ENCODE measurements at places on chromosomes 7 and 10.

DNA sequence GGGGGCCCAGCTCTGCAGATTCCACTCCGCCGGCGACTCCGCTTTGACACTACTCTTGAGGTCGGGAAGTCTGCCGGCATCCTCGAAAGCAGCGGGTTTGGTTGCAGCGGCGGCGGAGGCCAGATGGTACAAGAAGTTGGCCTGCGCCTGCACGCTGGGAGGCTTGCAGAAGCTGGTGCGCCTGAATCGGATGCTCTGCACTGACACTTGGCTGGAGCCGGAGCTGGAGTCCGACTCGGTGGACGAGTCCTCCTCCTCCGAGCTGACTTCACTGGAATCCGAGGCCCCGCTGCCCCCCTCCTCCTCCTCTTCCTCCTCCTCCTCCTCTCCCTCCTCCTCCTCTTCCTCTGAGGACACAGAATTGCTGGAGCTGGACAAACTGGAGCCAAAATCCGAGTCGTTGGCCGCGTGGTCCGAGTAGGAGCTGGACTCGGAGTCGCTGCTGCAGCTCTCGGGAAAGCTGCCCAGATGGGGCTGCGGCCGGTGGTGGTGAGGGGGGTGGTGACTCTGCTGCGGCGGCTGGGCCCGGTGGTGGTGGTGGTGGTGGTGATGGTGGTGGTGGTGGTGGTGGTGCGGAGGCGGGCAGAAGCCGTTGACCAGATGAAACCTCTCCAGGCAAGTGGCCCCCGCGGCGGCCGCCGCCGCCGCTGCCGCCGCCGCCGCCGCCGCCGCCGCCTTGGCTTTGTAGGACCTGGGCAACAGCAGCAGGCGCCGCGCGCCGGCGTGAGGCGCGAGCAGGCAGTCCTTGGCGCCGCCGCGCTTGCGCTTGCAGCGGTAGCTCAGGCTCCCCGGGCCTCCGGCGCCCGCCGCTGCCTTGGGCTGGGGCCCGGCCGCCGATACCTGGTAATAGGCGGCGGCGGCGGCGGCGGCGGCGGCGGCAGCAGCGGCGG, 9.0 kb downstream of the SKIDA1 start:
- peak; percentile 79 for DNase-seq

- no peak for DNase-seq
Observed at GRCh38 chr7:12199363-12199762, 11.7 kb upstream of the TMEM106B start.

DNA sequence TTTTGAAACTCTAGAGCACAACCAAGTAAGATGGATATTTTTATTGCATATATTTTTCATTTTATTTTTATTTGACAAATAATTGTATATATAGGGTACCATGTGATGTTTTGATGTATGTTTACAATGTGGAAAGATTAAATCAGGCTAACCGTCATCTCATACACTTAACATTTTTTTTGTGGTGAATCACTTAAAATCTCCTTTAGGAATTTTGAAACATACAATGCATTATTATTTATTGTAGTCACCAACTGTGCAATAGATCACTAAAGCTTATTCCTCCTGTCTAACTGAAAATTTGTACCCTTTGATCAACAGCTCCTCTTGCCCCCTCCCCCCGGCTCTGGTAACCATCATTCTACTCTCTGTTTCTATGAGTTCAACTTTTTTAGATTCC, 77.2 kb downstream of the DNAH11 start:
- DNase-seq: no peak

DNA sequence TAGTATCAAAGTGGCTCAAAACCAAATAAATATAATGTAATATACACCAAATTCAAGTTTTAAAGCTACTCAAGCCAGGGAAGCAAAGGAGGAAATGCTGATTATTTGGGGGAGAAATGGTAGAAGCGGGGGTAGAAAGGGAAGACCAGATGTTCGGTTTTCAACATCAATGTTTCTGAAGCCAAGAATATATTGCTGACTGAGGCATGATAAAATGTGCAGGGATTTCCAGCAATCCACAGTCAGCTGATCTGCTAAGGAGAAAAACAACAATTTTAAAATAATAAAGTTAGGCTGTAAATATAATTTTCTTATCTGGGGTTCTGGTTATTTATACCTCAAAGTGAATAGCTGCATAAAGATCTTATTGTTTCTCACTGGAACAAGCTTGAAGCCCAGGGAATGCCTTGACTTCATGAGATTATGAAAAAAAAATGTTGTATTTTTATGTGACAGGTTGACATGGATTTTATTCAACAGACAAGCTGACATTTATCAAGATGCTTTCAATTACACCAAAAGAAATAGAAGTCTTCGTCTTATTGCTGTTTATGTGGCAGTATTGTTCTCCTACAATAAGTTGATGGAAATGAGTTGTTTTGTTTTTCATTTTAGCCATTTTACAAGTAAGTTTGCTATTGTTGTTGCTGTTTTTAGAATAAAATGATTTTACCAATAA, 28.6 kb upstream of the BMPER start:
- no peak for DNase-seq

DNA sequence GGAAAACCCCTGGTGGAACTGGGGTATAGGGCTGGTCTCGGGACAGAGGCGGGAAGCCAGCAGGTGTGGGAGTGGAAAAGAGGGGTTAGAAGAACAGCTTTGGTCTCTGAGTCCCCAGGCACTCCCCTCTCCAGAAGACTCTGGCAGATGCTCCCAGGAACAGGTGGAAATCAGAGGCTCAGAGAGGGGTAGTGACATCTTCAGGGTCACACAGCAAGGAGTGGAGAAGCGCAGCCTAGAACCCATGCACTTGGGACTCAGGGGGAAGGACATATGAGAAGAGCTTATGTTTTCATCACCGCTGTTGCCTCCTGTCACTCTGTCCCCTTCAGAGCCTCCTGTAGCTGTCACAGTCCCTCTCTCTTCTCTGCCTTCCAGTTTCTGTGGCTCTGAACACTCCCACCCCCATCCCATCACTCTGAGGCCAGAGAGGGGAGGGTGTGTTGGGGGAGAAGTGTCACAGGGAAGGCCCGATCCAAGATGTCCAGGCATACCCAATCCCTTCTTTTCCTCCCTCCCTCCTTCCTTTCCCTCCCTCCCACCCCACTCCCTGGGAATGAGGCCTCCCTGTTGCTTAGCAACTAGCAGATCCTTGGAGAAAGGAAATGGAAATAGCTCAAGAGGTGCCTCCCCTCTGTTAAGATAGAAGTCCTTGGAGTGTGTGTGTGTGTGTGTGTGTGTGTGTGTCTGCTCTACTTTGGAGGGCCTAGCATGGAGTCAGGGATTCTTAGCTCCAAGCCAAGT, 32.0 kb downstream of the SRRM3 start:
- no peak for DNase-seq

- no peak for DNase-seq
Observed at GRCh38 chr10:13066527-13066926, 33.4 kb upstream of the OPTN start.

DNA sequence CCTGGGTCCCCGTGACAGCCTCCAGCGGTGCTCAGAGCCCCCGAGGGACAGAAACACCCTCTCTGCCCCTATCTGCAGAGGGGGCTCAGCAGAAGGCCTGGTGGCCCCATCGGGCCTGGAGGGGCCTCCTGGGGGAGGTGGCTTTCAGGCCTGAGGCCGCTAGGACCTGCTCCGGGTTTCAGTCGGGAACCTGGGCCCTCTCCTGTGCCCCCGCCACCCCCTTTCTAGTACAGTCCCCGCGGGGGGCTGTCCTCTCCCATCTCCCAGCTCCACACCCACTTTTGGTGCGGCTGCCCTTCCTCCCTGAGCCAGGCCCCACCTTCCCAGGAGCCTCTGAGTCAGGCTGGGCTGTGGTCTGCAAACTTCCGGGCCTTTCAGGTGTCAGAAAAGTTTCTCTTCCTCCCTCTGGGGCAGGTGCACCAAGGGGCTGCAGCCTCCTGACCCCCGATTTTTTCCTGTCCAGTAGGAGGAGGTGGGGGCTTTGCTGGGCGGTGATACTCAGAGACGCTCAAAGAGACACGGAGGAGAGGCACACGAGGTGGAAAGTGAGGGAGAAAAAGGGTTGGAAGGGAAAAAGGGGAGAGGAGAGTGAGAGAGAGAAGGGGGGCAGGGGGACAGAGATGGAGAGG, 692 bp downstream of the CARD11 start:
- no peak for DNase-seq

GRCh38 chr7:116957874-116958273, 4.6 kb downstream of the ST7 start:
- no peak for DNase-seq

DNA sequence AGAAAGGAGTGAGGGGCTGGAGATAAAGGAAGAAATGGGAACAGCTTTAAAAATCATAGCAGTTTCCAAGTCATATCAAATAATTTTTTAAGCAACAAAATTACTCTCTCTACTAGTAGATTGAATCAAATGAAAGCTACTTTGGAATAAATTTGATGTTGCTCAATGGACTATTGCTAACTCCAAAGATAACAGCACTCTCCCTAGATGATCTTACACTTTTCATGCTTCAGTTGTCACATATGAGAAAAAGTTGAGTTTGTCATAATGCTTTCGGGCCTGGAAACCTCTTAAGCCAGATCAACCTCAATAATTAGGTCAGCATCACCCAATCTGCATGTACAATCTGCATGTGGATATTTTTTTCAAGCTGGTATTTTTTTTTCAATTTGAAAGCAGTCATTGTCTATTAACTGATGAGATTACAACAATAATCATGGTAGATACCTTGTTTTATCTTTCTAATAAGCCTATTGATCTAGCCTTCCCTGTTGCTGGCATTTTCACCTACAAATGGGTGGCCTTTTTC, 31.3 kb downstream of the LIPJ start:
- no peak for DNase-seq

- no peak for DNase-seq
Observed at GRCh38 chr10:103847909-103848468, 7.4 kb downstream of the SH3PXD2A start.

- no peak for DNase-seq
Observed at GRCh38 chr7:88307412-88307811, 718 bp upstream of the STEAP4 start.

DNA sequence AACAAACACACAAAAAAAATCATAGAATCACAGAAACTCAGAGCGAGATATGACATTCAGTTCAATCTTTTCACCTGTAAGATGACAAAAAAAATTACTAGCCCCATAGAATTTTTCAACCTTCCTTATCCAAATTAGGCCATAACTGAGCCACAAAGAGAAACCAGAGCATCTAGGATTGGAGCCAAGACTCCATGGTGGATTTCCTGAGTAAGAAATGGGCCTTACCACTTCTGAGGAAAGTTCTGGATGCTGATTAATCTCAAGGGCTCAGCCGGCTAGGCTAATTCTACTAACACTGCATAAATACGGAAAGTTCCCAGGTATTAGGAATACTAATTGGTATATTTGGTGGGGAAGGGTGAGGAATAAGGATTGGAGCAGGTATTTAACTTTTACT, 16.8 kb downstream of the LIPM start:
- no peak for DNase-seq

- no peak for DNase-seq
Observed at GRCh38 chr10:3067859-3068179, 471 bp downstream of the PFKP start.

GRCh38 chr10:35690534-35690933, 48.4 kb upstream of the FZD8 start:
- DNase-seq: no peak

DNA sequence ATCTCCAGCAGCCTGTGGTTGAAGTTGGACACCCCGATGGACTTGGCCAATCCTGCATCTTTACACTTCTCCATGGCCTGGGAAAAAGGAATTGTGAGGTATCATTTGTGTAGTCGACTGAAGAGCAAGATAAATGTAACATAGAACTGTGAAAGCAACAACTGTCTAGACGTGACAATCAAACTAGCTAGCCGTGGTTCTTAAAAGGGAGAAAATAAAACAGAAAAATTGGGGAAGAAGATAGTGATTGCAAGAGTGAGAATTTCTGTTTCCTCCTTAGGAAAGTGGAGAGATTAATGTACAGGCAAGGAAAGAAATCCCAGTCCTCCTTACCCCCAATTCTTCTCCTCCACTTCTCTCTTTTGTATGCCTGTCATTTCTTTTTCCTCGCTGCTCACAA, 5.0 kb downstream of the AKR1C2 start:
- DNase-seq: no peak

GRCh38 chr7:77855371-77856083, 57.0 kb downstream of the PHTF2 start:
- DNase-seq: no peak

DNA sequence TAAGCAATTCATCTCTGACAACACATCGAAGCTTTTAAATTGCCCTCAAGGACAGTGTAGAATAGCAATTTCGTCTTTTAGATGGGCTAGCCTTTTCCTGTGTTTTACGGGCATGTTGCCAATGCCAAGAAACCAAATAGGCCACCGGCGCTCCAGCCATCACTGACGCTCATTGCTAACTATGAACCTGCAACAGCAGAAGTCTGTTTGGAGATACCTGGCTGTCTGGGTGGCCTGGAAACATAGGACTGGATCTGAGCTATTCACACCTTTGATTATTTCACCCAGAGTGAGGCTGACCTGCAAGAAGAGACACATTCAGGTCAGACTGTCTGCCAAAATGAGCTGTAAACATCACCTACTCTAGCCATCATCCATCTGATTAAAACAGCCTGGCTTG, 12.0 kb downstream of the KPNA7 start:
- no peak for DNase-seq

DNA sequence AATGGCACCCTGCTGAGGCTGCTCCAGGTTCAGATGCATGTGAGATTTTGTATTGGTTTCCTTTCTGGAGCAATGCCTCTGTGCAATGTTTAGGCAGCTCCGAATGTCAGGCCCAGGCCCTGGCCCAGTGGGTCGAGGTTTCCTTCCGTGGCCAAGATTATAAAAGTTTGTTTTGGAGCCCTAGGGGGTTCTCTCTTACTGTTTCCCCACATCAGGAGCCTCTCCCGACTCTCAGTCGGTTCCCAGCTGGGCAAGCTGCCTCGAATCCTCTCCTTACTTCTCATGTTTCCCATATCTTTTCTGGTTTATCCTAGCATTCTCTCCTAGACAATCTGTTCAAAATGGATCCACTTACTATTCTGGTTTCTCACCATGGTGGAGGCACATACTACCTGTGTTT, 11.0 kb downstream of the TMEM140 start:
- no peak for DNase-seq

GRCh38 chr10:37403776-37404175, 278.4 kb downstream of the ANKRD30A start:
- DNase-seq: no peak

DNA sequence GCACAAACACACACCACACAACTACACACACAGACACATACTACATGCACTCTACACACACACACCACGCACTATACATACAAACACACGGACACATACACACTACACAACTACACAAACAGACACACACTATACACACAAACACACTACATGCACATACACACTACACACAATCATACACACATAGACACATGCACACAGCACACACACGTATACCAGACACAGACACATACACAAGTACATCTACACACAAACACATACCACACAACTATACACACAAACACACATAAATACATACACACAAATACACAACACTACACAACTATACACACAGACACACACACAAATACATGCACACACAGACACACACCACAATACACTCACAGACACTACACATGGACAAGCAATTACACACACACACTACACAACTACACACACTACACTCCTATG, 4.6 kb downstream of the GPR15LG start:
- DNase-seq: no peak

GRCh38 chr10:95284807-95285206, 6.0 kb downstream of the PDLIM1 start:
- DNase-seq: no peak

GRCh38 chr10:11437391-11438142, 173.9 kb downstream of the USP6NL start:
- no peak for DNase-seq
